ENCODE measurements at places on chromosomes 6 and 20.
A peak's percentile ranks its signal among the peaks of the same experiment; 100 is the strongest.

- no peak for DNase-seq
Measured at GRCh38 chr20:61878478-61879302, 187.0 kb downstream of the TAF4 start.

GRCh38 chr6:111662072-111662793 is 56.6 kb upstream of the TRAF3IP2 start:
- no peak for DNase-seq

GRCh38 chr20:37072293-37073196 is 23.3 kb downstream of the RBL1 start:
- DNase-seq = no peak

DNA sequence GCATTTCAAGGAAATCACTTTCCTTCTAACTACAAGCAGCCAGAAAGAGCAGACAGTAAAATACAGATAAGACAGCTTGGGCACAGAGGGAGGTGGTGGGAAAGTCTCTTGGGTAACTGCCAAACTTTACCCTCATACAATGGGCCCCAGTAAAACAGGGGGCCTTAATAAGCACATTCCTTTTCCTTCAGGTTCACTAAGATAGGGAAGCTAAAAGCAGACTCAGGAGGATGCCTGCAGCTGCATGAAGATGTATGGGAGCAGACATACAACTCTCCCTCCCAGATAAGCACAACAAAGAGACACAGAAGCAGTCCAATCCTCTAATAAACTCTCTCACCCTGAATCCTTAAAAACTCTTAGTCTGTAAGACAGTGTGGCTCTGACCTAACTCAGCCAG is 49.0 kb downstream of the SIM1 start:
- DNase-seq = no peak

GRCh38 chr6:44078827-44079671 is 48.2 kb downstream of the MRPL14 start:
- DNase-seq = peak; percentile 57

DNA sequence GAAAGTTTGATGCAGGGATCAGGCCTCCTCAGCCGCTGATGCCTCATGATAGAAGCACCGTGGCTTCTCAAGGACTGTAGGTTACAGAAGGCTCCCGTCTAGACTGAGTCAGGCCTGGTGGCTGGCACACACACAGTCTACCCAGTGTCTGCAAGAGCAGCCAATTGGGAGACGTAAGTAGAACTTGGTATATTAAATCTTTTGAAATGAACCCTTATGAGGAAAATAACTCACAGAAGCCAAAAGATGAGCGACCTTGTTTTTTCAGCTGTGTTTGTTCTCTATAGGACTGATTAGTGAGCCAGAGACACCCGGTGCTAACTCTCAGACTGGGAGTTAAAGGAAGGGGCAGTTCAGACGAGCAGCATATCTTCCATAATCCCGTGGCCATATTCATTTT is 5.9 kb upstream of the PDE10A start:
- no peak for DNase-seq

DNA sequence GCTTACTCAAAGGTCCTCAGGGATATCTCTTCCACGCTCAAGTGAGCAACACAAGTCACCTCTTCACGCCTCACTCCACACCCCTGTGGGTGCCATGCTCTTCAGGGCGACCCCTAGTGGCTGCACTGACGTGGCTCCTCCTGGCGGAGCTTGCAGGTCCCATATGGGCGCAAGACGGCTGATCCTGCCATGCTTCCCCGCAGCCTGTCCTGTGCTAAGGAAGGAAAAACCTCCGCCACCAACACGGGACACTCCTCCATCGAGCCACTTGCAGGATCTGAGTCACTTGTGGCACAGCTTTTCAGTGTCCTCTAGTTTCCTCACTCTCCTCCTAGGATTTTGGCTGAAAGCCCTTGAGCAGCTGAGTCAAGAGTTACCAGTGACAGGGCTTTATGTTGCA is 90.7 kb downstream of the KHDC1L start:
- peak; percentile 11 for DNase-seq

GRCh38 chr6:6661684-6662083 is 73.2 kb downstream of the LY86 start:
- DNase-seq = no peak

DNA sequence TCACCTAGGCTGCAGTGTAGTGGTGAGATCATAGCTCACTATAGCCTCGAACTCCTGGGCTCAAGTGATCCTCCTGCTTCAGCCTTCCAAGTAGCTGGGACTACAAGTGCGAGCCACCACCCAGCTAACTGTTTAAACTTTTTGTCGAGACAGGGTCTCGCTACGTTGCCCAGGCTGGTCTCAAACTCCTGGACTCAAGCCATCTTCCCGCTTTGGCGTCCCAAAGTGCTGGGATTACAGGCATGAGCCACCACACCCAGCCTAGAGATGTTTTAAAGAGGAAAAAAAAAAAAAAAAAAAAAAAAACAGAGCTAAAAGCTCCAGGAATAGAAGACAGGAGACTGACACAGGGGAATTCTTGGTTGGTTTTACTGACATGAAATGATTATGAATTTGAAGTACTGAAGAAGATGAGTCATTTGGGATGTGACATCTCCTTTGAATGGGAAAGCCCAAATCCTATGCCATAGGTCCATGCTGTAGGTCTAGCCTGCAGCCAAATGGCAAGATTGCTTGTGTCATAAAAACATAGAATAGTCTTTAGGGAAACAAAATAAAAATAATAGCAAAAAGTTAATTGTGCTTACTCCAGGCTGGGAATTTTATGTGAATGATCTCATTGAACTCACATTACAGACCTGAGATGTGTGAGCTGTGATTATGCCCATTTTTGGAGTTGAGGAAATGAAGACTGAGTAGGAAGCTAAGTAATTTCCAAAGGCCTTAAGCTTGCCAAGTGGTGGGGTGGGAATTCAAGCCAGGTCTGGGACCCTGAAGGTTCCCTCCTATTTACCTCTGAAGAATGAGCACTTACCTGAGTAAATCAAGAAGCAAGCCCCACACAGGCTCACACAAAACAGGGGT is 24.3 kb upstream of the NHSL1 start:
- DNase-seq = no peak

GRCh38 chr6:28860581-28860980 is 63.2 kb downstream of the TRIM27 start:
- DNase-seq = no peak

- DNase-seq = no peak
Measured at GRCh38 chr6:105894556-105894955, 191.6 kb upstream of the PRDM1 start.

DNA sequence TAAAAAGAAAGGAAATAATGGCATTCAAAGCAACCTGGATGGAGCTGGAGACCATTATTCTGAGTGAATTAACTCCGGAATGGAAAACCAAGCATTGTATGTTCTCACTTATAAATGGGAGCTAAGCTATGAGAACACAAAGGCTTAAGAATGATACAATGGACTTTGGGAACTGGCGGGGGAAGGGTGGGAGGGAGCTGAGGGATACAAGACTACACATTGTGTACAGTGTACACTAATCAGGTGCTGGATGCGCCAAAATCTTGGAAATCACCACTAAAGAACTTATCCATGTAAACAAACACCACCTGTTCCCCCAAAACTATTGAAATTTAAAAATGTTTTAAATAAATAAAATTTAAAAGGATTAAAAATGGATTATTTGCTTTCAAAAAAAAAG is 4.1 kb upstream of the HLA-E start:
- no peak for DNase-seq

DNA sequence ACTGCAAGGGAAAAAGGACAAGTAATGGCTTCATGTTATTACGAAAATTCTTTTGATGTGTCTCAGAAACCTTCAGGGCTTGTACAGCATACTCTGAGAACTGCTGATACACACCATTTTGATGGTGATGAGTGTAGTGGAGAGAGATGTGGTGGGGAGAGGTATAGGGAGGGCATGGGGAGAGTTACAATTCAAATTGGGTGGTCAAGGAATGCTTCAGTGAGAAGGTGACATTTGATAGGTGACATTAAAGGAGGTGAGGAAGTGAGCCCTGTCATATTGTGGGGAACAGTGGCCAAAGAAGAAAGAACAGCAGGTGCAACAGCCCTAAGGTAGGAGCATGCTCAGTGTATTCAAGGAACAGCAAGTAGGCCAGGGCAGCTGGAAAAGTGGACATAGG is 318.9 kb downstream of the CLIC5 start:
- DNase-seq = no peak

- no peak for DNase-seq
Measured at GRCh38 chr6:2237001-2237400, 8.4 kb downstream of the GMDS start.

DNA sequence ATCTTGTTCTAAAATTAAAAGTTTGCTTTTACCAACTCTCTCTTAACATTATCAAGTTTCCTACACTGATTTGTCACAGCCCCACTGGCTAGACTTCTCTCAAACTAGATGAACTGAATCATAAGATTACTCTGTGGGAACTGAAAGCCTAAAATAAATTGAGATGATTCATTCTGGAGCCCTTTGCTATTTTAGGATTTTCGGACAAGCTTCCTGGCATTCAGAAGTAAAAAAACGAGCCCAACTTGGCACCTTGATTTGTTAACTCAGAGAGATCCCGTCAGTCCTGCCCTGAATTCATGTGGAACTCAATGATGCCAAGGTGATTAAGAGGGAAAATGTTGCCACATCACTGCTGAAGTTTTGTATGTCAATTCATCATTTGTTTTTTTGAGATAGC is 122.0 kb upstream of the NRSN1 start:
- no peak for DNase-seq

DNA sequence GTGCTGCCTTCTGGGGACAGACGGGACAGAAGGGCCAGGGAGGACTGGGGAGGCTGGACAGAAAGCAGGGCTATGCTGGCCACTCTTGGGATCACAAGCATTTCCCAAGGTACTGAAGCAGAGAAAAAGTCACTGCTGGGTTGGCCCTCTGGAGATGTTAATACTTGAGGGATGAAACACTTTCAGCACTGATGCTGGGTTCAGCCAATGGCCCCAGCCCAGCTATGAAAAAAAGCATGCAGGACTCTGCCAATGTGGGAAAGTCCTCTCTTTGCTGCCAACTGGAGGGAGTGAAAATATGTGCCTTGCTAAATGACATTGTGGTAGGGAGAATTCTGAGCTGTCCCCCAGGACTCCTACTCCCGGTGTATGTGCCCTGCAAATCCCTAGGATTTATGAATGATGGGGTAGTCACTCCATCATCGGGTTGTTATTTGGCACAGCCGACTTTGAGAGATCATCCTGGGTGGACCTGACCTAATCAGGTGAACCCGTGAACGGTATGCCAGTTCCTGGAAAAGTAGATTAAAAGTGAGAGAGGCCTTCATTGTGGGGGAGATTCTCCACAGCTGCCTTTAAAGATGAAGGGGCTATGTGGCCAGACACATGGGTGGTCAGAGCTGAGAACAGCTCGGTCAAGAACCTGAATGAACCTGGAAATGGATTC is 119.9 kb upstream of the TRAF3IP2 start:
- DNase-seq = no peak

- DNase-seq = no peak
Measured at GRCh38 chr20:50311308-50312001, 120.8 kb downstream of the CEBPB start.

- DNase-seq = no peak
Measured at GRCh38 chr6:53869964-53870363, 75.2 kb downstream of the LRRC1 start.

DNA sequence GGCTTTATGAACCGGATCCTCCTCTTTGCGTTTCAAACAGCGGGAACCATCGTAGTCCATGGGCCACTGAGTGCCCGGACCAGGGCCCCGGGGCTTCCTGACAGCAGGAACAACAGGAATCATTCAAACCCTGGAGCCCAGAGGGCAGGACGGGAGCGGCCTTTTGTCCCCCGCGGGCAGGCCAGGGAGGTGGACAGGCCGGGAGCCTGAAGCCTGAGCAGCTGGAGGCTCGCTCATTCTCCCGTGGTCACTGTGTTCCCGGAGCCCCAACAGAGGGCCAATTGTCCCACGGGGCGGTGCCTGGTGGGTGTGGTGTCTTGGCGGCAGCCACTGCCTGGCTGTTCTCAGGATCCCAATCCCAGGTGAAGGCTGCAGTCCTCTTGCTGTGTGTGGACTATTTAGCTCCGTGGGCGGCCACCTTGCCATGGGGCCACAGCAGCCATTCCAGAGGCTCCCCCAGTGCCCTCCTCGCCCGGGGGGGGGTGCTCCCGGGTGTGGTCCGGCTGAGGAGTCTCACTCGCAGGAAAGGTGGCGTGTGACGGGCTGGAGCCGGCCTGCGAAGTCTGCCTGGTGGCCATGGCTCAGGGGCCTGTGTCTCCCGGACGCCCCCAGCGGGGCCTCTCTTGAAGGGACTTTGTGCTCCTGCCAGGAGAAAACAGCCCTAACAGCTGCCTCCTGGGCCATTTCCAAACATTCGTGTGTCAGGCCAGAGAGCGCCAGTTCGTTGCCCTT is 77.2 kb upstream of the BHLHE23 start:
- no peak for DNase-seq

- no peak for DNase-seq
Measured at GRCh38 chr6:136467186-136467585, 83.0 kb downstream of the MAP7 start.

DNA sequence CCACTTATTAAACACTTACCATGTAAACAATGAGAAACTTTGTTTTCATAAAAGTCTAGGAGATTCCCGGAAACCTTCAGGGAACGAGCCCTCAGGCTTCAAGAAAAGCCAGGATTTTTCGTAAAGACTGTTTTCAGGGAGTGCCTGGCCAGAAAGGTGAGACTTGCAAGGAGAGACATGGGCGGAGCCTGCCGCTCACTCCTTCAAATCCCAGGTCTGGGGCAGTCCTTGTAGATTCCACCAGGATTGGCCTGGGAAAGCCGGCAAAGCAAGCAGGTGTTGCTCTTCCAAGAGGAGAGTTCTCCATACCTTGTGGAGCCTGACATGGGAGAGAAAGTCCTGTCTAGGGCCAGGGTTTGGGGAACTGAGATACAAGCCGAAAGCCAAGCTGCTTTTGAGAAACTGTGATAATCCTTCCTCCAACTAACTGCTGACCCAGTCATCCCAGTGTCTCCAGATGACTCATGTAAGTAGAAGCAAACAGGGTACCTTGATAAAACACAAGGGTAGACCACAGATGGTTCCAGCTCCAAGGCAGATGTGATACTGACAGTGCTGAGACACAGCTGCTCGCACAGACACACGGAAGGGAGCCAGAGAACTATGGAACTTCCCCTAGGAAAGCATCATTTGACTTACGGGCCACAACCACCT is 69.4 kb upstream of the NAA20 start:
- DNase-seq = peak; percentile 50

- DNase-seq = no peak
Measured at GRCh38 chr6:131038597-131039344, 24.3 kb downstream of the EPB41L2 start.

DNA sequence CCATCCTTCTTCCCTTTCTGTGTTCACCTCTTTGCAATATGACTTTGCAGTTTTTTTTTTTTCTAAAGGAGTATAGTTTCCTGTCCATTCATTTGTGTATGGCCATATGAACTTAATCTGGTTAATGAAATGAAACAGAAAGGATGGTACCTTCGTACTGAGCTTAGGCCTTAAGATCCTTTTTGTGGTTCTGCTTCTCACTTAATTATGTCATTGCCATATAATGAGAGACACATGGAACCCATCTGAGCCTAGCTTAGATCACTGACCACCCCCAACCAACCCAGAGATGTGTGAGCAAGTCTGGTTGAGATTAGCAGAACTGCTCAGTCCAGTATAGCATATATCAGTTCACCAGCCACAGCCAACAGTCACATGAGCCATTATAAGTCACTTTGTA is 1179.6 kb downstream of the HACE1 start:
- DNase-seq = no peak

GRCh38 chr6:119602215-119603178 is 252.9 kb upstream of the MAN1A1 start:
- DNase-seq = peak; percentile 57

GRCh38 chr20:62728028-62728780 is 19.6 kb downstream of the NTSR1 start:
- DNase-seq = no peak

GRCh38 chr20:46703435-46703834 is 6.0 kb upstream of the SLC2A10 start:
- no peak for DNase-seq

GRCh38 chr6:52571099-52571755 is 5.6 kb downstream of the TRAM2 start:
- DNase-seq = no peak
